ENCODE measurements at places on chromosomes 13 and 19. TPM values are rescaled to one million over a fixed set of nuclear protein-coding genes. Genes with fewer than 3 reads are reported as not detected.

DHDH gene
- polyA plus RNA-seq, result 0.52 TPM

ALOX5AP gene
- 0.98 TPM for polyA plus RNA-seq

SIAH3 gene
- polyA plus RNA-seq, result 0.19 TPM

CRB3 gene
- polyA plus RNA-seq, result 6.1 TPM

ICAM3 gene
- 3.4 TPM for polyA plus RNA-seq

GRIN2D gene
- polyA plus RNA-seq, result 0.14 TPM

- DNase-seq, result no peak
Measured at GRCh38 chr19:50912727-50913716, 1.8 kb upstream of the KLK4 start.

DNA sequence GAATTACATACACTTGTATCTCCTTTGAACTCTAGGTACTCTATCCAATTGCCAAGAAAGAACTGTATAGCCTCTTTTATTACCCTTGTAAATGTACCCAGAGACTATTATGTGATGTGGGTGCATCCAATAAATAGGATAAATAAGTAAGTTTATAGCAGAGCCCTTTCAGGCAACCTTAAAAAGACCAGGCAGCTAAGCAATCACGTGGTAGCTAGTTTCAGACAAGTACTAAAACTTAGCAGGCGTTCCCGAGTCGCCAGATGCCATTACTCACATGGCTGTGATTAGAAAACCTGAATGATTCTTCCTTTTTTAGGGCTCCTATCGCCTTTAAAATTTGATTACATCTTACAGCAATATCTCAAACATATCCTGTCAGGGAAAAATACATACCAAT, 1303.0 kb downstream of the EFNB2 start:
- no peak for DNase-seq

DNA sequence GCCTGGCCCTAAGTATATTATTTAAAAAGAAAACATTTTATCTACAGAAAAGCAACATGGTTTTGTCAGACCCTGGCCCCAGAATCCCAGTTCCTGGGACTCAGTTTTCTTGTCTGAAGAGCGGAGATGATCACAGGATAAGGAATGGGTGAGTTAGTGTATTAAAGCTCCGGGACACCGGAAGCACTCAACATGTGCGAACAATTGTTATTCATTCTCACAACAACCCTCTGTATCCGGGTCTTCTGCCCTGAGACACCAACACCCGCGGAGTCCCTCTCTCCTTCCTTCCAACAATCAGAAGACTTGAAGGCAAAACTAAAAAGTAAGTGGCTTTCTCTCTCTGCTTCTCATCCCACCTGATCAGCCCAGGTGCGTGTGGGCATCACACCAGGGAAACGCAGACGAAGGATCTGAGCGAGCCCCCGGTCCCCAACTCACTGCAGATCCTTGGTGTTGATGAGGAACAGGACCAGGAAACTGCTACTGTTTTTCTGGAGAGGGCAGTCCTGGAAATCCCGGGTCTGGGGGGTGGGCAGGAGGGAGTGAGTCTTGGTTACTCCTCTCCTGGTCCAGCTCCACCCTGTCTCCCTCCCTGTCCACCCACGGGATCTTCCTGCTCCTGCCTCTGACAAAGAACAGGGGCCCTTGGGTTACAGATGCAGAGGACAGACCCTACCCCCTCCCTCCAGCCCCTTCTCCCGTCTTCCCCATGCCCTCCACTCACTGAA, 2.0 kb downstream of the GPR108 start:
- no peak for DNase-seq

DNA sequence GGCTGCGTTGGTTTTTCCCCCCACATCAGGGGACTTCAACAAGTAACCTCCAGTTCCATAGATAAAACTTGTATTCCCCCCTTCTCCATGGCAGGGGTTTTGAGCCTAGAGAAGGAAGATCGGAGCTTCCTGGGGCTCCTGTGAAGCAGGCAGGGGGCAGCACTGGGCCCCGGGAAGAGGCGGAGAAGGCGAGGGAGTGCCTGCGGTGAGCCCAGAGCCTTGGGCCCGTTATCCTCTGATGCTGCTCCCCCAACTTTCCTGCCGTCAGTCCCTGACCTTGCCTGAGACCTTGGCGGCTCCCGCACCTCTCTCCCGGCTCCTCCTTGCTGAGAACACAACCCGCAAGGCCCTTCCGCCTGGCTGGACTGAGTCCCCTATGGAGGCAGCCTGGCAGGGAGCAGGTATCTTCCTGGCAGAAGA, 2.5 kb downstream of the LIPE start:
- DNase-seq, result no peak

DNA sequence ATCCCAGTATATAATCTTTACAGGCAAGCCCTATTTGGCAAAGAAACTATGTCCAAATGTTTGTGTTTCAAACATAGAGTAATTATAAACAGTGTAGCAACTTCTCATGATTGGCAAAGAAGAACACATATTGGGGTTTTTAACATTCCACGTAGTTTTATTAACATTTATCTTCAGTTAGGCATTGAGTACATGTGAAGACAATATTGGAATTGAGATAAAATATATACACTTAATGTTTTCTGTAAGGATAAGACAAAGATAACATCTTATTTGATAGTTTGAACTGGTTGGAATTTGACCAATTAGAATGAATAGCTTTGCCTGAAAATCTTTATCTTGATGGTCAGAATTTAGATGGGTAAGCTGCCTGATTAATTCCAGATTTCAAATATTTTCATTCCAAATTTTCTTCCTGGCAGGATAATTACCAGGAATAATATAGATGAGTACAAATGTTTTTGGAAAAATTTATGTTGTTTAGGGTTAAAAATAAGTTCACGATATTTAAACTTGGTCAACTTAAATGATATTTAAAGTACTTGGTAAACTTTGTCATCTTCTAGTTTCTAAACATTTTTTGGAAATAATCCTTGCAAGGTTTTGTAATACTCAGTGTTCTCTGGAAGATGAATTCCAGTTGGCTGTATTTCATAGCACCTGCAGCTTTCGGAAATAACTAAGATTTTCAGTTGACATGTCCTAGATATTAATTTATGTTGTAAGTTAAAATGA, 536.5 kb upstream of the SPRY2 start:
- no peak for DNase-seq

- DNase-seq, result no peak
Measured at GRCh38 chr13:108682714-108683113, 53.3 kb downstream of the MYO16 start.

- no peak for DNase-seq
Measured at GRCh38 chr19:1233115-1233667, 4.6 kb downstream of the CBARP start.

DNA sequence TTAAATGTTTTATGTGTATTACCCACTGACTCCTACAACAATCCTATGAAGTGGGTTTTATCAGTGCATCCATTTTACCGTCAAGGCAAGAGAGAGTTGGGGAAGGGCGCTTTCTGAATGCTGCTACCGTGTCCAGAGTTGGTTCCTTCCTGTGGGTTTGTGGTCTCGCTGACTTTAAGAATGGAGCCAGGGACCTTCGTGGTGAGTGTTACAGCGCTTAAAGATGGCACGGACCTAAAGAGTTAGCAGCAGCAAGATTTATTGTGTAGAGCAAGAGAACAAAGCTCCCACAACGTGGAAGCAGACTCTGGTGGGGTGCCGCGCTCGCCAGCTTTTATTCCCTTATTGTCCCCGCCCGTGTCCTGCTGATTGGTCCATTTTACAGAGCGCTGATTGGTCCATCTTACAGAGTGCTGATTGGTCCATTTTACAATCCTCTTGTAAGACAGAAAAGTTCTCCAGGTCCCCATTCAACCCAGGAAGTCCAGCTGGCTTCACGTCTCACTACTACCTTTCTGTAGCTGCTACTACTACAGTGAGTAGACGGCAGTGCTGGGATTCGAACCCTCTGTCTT, 6.1 kb downstream of the OSCAR start:
- DNase-seq, result no peak

GRCh38 chr19:31725051-31725450, 375.8 kb upstream of the TSHZ3 start:
- no peak for DNase-seq

DNA sequence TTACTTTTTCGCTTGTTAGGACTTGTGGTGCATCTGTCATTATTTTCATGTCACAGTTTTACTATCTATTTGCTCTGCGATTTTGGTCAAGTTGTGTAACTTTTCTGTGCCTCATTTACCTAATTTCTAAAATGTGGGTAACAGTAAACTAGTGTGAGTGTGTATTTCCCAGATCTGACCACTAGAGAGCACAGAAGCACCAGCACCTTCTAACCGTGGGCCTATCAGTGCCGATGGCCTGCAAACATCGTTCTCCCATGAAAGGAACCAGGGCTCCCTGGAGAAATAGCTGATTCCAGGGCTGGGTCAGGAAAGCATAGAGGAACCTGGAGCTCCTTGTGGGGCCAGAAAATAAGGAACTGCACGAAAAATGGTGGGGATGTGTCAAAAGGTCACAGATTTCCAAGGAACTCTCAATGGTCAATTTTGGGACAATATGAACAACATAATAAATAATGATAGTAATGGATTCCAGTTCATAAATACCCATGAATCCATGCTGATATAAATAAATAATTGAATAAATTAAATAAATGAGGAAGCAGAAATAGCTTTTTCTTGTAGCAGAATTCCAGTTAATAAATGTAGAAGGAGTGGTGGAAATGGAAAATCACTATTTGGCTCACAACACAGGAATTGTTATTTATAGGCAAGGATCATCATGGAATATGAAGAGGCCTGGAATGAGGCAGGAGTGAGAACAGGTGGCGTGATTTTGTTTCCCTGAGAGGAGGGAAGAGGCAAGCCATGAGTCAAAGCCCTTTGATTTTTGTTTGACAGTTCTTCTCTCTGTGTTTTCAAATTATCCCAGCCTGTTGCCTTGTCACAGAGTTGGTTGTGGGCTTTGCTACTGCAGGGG, 31.1 kb downstream of the CEACAM8 start:
- DNase-seq, result no peak

GRCh38 chr13:35531526-35531925, 55.0 kb upstream of the MAB21L1 start:
- DNase-seq, result no peak

- no peak for DNase-seq
Measured at GRCh38 chr19:40286235-40286970, 1.3 kb upstream of the AKT2 start.

- DNase-seq, result no peak
Measured at GRCh38 chr19:18717601-18718000, 34.1 kb downstream of the CRTC1 start.

DNA sequence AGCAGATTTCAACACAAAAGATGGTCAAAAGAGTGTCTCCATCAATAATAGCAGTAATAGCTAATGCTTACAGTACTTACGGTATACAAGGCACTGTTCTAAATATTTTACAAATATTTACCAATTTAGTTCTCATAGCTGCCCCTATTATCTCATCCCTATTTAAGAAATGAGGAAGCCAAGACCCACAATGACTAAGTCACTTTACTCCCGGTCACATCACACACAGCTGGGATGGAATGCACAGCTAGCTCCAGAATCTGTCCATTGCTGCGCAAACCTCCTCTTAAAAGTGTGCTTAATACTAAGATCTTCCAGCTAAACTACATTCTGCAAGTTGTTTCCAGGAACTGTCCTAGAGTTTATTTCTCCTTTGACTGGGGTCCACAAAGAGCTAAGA, 63.4 kb downstream of the RAP2A start:
- DNase-seq, result no peak

- DNase-seq, result no peak
Measured at GRCh38 chr19:33263325-33264023, 37.8 kb upstream of the SLC7A10 start.

DNA sequence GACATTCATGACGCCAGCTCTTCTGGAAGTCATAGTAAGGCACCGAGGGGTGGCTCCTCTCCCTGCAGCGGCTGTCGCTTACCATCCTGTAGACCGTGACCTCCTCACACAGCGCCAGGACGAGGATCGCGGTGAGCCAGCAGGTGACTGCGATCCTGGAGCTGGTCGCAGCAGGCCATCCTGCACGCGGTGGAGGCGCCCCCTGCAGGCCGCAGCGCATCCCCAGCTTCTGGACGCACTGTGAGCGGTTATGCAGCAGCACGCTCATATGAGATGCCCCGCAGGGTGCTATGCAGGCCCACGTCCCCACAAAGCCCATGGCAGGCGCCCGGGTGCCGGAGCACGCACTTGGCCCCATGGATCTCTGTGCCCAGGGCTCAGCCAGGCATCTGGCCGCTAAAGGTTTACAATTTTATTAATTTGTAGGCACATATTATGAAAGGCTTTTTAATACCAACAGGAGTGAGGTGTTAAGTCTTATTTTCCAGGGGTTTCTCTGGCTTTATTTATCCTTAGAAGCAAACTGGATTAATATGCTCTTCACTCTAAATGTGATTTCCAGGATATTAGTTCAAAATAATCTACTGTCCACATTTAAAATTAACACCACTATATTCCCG, 35.6 kb upstream of the PSPC1 start:
- DNase-seq, result no peak

DNA sequence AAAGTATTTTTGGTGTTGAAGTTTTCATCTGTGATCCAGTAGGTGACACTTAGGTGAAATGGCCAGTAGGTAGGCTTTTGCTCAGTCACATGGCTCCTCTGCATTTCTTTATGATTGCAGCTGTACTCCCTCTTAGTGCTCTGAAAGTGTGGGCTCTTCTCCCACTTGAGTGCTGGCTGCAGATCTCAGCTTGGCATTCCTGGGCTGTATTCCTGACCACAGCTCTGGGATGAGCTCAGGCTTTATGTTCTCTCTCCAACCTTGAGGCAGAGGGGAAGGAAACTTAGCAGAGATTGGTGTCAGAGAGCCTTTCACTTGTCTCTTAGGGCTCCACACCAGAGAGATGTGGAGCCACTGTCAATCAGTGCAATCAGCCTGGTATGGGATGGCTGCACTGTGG, 254.3 kb downstream of the NDFIP2 start:
- DNase-seq, result no peak

DNA sequence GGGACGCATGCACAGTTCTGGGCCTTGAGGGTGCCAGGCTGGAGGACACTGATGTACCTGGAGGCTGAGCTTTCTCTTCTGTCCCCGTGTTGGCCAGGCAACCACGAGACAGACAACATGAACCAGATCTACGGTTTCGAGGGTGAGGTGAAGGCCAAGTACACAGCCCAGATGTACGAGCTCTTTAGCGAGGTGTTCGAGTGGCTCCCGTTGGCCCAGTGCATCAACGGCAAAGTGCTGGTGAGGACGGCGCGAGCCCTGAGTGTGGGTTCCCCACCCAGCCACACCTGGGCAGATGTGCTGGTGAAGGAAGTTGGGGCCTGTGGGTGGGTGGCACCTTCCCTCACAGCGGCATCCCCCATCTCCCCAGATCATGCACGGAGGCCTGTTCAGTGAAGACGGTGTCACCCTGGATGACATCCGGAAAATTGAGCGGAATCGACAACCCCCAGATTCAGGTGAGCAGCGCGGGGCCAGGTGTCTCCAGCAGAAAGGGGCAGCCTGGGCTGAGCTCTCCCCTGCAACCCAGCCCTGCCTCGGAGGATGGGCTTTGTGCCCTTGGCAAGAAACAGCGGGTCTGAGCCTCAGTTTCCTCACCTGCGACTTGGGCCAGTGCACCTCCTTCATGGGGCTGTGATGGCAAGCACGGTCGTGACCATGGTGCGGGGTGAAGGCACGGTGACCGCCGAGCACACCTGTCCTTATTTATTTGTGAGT, 26.2 kb downstream of the CCDC8 start:
- DNase-seq, result no peak

Measured in keratinocyte (primary cell).